ENCODE measurements at places on chromosomes 12 and 14. TPM values are rescaled to one million over a fixed set of nuclear protein-coding genes. Genes with fewer than 3 reads are reported as not detected.

- peaks cover under 1% of the 10 kb centered on the region for H3K4me1 ChIP-seq
- peak; percentile 16 for DNase-seq
- H3K27me3 ChIP-seq = peaks cover 10% of the 10 kb centered on the region
Observed at GRCh38 chr14:97407701-97408407, 610.7 kb downstream of the VRK1 start.

The ITGB7 gene
- total RNA-seq = 0.79 TPM

DNA sequence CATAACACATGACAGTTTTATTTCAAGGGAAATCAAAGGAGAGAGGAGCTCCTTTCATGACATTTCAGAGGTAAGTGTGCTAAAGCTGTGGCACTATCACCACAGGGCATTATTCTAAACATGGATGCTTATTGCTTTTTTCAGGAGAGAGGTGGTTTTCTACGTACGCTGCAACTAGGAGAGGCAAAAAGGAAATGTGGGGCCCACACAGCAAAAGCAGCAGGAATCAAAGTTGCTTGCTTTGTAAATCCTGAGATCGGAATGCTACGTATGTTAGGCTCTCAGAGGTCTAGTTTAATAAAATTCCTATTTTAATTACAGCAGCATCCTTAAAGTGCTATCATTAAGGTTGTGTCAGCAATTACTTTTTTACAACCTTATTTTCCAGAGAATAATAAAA lies 55.0 kb upstream of the GRIP1 start:
- H3K27ac ChIP-seq = no peak overlapping the region
- H3K4me3 ChIP-seq = no peak overlapping the region
- DNase-seq = peak; percentile 7

- H3K4me3 ChIP-seq = no peak overlapping the region
- no peak for DNase-seq
- H3K27ac ChIP-seq = no peak overlapping the region
- no peaks in the 10 kb centered on the region for H3K36me3 ChIP-seq
- H3K27me3 ChIP-seq = no peaks in the 10 kb centered on the region
Observed at GRCh38 chr14:62141139-62141538, 378.9 kb downstream of the SNAPC1 start.

- DNase-seq = no peak
- no peaks in the 10 kb centered on the region for H3K4me1 ChIP-seq
Observed at GRCh38 chr14:86799244-86799647, 1193.7 kb downstream of the GALC start.

- H3K27ac ChIP-seq = no peak overlapping the region
- no peaks in the 10 kb centered on the region for H3K4me1 ChIP-seq
- H3K36me3 ChIP-seq = peaks cover 4% of the 10 kb centered on the region
- no peak for DNase-seq
Observed at GRCh38 chr12:45587012-45587411, 142.5 kb upstream of the ARID2 start.

DNA sequence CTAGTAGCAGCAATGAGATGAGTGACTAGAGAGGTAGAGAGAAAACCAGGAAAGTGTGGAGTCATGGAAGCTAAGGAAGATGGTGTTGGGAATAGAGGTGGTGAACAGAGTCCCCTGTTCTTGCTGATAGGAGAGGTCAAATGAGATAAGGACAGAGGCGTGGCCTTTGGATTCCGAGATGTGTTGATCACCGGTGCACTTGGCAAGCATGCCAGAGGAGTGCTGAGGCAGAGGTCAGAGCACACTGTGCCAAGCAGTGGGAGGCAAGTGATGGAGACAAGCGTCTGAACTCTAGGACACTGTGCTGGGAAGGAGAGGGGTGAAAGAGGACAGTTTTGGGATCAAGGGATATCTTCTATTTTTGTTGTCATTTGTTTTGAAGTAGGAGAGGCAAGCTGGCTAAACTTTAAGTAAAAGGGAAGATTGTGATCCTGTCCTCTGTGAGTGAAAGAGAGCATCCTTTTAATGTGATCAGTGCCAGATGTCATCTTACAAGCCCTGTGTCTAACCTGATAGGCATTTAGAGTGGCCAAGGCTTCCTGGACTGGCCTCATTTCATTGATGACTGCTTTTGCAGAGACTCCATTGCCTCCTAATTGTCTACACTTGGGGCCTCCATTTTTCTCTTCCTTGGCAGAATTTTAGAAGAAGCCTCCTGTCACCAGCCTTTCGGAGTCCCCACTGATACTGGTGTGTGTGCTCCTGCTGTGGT lies 336.4 kb downstream of the CACNA1C start:
- no peak for DNase-seq
- H3K4me3 ChIP-seq = no peak overlapping the region
- H3K27ac ChIP-seq = no peak overlapping the region
- no peaks in the 10 kb centered on the region for H3K36me3 ChIP-seq

DNA sequence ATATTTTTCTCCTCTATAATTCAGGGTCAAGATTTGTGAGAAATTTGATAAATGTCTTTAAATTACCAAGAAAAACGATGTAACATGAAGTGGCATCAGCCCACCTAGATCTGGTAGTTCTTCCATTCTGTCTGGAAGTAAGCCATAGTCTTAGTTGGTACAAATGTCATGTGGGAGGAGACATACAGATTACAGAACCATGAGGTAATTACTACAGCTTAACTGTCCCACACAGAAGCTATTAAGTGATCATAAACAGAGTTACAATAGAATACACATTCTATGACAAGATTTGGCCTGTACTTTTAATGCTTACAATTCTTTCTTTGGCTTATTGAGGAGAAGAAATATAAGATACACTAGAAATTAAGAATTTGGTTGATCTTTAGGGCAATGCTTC lies 13.7 kb upstream of the SIX1 start:
- H3K27me3 ChIP-seq = peaks cover 33% of the 10 kb centered on the region
- no peaks in the 10 kb centered on the region for H3K4me1 ChIP-seq
- no peaks in the 10 kb centered on the region for H3K36me3 ChIP-seq
- H3K27ac ChIP-seq = no peak overlapping the region
- H3K4me3 ChIP-seq = no peak overlapping the region
